ENCODE measurements at places on chromosomes 1 and 21.

DNA sequence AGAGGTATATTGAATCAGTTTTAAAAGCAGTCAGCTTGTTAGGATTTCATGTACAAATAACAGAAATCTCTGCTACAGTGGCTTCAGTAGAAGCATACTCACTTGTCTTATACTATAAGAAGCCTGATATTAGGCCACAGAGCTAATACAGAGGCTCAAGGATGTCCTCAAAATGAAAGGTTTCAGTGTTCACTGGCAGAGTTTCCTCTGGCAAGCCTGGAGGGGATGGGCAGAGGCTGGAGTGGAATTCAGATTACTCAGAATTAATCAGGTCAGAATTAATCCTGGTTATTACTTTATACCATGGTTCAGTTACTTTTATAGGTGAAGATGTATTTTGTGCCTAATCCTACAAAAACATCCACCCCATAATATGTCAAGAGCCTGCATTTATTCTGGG, 520.5 kb downstream of the USP25 start:
- DNase-seq: no peak

- DNase-seq: no peak
Measured at GRCh38 chr1:86933562-86934377, 19.3 kb downstream of the HS2ST1 start.

- no peak for DNase-seq
Measured at GRCh38 chr1:64150729-64151230, 52.6 kb upstream of the UBE2U start.

DNA sequence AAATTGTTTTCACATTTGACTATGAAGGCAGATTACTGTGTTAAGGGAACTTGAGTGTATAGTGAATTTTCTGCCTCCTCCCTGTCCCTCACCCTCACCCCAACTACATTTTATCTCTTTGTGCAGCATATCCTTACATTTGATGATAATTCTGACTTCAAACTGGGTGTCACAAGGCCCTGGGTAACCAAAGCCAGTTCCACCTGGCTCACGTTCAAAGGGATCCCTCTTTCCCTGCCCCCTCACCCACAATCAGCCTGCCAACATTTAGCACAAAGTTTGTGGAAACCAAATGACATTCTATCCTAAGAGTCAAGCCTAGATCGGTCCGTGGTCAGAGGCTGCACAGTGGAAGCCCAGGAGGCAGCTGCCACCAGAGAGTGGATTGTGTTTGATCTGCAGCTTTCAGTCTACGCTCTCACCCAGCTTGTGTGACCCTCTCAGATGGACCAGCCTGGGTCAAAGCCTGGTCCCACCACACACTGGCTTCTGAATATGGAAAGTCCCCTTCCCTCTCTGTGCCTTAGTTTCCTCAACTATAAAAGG, 10.3 kb downstream of the KIAA0040 start:
- no peak for DNase-seq
